ENCODE measurements at places on chromosomes 13 and 19.
A peak's percentile ranks its signal among the peaks of the same experiment; 100 is the strongest.

GRCh38 chr19:19056636-19057275 is 7.0 kb upstream of the SLC25A42 start:
- no peak for DNase-seq

GRCh38 chr13:110127986-110128511 is 178.9 kb downstream of the COL4A1 start:
- no peak for DNase-seq

GRCh38 chr19:23547816-23548430 is 139.1 kb downstream of the ZNF675 start:
- no peak for DNase-seq

GRCh38 chr19:44658069-44658733 is 13.1 kb upstream of the CEACAM19 start:
- DNase-seq: no peak

- DNase-seq: no peak
Measured at GRCh38 chr13:78024996-78025395, 106.4 kb upstream of the EDNRB start.

GRCh38 chr19:40466219-40466984 is 399 bp upstream of the SPTBN4 start:
- DNase-seq: peak; percentile 43

DNA sequence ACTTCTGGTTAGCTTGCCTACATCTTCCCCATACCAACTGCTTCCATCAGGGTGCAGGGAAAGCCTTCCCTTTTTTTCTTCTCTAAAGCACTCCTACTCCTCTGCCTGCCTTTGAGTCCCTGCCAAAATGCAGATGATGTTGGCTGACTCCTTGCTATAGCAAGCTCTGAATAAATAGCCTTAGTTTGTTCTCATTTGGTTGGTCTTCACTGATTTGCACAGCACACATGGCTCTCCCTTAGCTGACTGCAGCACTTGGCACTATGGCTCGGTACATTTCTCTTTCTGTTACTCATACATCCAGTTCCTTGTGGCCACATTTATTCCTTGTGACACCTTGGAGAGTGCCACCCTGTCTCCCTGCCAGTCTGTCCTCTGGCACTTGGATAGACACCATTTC is 249.8 kb downstream of the DCLK1 start:
- DNase-seq: no peak

DNA sequence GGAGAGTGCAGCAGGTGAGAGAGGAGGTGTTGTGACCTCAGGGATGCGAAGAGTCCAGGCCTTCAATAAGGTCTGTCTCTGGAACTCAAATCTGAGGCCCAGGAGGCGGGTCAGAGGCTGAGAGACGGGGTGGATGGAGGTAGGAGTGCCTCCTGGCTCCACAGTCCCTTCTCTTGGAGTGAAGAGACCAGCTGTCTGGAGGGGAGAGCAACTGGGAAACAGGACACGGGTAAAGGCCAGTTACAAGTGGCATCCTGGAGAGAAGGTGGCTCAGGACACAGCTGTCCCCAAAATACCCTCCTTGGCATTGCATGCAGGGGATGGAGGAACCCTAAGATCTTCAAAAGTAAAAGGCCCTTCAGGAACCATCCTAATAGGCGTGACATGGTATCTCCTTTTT is 19.2 kb downstream of the PDE4A start:
- no peak for DNase-seq

- DNase-seq: no peak
Measured at GRCh38 chr13:76024151-76024550, 388.0 kb downstream of the LMO7 start.

- DNase-seq: no peak
Measured at GRCh38 chr13:111076155-111077013, 38.7 kb upstream of the ARHGEF7 start.

- no peak for DNase-seq
Measured at GRCh38 chr13:30799356-30799824, 64.0 kb downstream of the ALOX5AP start.

- no peak for DNase-seq
Measured at GRCh38 chr13:83622422-83622784, 259.9 kb downstream of the SLITRK1 start.

DNA sequence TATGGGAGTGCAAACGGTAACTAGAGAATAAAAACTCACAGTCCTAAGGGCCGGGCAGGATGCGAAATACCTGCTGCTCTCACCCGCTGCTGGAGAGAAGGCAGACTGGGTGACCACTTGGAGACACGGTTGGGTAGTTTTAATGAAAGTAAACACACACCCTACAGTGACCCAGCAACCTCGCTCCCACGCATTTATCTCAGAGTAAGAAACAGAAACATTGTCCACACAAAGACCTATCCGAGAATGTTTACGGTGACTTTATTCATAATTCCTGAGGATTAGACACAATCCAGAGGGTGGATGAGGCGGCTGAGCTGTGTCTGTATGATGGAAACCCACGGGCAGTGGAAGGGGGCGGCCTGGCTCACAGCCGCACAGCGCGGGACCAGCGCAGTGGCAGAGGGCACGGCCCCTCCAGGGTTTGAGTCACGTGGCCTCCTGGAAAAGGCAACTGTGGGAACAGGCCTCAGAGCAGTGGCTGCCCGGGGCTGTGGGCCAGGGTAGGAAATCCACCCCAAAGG is 73.5 kb upstream of the C13orf46 start:
- no peak for DNase-seq

DNA sequence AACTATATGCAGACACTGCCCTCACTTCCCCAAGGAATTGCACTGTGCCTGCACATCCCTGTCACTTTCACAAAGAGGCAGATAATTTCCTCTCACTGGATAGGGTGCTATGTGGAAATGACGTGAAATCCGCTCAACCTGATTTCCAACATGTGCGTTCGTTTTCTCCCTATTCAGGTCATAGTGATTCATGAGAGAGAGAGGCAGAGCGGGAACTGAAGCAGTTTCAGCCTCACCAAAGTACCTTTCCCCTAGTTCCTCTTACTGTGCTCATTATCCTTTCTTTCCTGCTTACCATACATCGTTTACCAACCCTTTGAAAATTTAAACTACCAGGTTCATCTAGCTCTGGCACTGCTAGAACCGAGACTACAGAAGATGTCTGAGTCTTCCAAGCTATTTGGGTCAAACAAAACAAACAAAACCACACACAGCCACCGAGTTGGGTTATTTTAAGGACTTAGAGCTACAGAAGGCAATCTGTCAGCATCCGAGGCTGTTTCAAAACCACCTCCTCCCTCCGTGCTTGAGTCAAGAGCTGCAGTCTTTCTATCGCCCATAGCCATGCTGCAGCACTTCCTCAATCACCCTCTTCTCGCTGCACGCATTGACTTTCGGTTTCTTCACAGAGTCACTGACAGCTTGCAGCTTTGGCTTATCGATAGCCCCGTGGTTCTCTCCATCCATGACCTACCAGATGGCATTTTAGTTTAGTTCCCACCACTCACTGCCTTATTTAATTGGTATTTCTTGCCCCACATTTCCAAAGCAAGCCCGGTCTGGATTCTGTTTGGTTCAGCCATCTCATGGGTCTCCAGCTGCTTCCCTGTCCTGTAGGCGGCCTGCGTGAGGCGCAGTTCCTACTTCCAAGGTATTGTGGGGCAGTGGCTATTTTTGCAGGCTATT is 1395.8 kb downstream of the EFNB2 start:
- peak; percentile 6 for DNase-seq

DNA sequence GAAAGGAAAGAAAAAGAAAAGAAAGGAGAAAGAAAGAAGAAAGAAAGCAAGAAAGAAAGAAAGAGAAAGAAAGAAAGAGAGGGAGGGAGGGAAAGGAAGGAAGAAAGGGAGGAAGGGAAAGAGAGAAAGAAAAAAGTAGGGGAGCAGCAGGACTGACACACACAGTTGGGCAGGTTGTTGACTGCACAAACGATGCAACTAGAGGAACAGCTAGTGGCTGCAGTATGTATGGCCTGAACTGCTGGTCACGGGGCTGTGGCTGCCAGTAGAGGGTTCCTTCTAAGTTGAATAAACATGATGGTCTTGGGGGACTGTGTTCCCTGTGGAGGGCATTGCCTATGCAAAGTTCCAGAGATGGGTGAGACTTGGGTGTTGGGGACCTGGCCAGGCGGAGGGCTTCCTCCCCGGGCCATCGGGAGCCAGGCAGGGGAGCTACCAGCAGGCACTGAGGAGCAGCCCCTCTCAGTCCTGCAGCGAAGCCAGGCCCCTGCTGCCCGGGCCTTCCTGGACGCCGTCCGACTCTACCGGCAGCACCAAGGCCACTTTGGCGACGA is 16.7 kb upstream of the COLGALT1 start:
- DNase-seq: no peak

DNA sequence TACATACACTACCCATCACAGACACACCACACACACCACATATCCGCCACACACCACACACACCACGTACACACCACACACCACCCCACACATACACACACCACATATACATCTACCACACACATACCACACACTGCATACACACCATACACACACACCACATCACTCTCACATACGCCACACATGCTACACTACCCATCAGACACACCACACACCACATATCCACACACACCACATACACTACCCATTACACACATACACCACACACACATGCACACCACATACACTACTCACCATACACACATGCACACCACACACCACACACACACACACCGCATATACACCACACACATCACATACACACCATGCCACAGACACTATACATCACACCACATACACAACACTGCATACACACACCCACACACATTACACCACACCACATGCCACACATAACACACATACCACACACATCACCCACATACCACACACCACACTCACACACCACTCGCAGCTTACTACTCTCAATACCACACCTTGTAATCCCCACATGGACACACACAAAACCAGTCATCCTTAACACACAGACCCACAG is 9.5 kb downstream of the ERFL start:
- no peak for DNase-seq

DNA sequence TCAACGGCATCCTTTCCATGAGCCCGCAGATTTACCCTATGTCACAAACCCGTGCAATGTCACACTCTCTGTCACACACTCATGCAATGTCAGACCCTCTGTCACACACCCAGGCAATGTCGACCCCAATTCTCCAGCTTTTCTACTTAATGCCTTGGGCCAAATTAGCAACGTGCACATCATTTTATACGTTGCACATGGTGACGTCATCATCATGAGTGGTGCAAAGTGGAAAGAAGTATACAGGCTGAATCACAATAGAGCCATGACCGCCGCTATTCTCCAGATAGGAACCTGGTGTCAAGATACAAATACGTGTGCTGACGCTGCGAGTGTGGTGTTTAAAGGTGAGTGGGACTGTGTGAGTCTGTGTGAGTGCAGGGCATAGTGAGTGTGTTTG is 21.7 kb upstream of the ZNF845 start:
- DNase-seq: no peak

DNA sequence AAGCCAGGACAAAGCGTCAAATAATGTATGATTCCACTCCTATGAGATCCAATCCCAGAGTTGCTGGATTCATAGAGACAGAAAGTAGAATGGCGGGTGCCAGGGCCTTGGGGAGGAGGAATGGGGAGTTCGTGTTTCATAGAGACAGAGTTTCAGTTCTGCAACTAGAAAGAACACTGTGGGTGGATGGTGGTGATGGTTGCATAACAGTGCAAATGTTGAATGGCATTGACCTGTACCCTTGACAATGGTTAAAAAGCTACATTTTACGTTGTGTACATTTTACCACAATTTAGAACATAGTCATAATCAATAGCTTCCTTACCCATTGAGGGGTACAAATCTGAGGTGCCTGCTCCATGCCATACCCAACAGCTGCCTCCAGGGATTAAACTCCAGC is 33.4 kb downstream of the MBD3L2B start:
- no peak for DNase-seq
